ENCODE measurements at places on chromosomes 6 and 20.
A peak's percentile ranks its signal among the peaks of the same experiment; 100 is the strongest.

- no peak for DNase-seq
Observed at GRCh38 chr20:6837730-6838129, 70.2 kb downstream of the BMP2 start.

DNA sequence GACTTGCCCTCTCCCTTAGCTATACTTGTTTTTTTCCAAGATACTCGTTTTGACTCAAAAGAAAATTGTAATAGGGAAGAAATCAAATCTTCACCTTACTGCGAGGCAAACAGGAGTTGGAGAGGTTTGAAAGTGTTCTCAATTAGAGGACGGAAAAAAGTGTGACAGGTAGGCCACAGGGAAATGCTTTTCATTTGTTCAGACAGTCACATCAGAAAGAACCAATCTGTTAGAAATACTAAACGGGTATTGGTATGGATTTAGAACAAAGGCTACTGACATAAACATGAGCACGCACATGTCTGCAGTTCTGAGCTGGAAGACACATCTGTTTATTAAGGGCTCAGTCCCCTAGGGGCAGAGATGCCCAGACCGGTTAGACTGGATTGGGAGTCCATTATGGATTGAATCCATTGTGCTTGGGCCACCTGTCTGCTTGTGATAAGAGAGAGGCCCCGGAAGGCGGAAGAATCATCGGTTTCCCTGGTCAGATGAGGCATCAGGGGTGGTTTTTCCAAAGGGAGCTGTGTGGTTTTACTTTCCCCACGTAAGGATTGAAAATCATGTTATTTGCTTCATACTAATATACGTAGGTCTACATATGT lies 220.9 kb upstream of the MYLIP start:
- peak; percentile 12 for DNase-seq

DNA sequence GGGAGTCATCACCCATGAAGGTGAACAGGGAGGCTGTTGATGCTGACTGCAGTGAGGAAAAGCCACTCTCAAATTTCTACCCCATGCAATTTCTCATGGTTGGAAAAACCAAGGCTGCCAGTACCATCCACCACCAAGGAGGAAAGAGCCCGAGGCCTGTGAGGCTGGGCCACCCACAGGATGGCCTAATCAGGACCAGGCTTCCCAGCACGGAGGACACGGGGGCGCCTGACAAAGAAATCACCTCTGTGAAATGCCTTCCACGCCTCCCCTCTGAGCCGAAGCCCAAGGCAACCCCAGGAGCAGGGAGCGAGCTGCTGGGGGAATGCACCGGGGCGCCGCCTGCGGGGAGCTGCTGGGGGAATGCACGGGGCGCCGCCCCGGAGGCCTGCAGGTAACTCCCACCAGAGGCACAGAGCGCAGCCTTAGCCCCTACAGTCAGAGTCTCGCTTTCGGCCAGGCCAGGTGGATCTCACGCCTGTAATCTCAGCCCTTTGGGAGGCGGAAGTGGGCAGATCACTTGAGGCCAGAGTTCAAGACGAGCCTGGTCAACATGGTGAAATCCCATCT lies 26.9 kb downstream of the FOXF2 start:
- no peak for DNase-seq

- DNase-seq: no peak
Observed at GRCh38 chr6:157123234-157123633, 200.1 kb downstream of the TMEM242 start.

DNA sequence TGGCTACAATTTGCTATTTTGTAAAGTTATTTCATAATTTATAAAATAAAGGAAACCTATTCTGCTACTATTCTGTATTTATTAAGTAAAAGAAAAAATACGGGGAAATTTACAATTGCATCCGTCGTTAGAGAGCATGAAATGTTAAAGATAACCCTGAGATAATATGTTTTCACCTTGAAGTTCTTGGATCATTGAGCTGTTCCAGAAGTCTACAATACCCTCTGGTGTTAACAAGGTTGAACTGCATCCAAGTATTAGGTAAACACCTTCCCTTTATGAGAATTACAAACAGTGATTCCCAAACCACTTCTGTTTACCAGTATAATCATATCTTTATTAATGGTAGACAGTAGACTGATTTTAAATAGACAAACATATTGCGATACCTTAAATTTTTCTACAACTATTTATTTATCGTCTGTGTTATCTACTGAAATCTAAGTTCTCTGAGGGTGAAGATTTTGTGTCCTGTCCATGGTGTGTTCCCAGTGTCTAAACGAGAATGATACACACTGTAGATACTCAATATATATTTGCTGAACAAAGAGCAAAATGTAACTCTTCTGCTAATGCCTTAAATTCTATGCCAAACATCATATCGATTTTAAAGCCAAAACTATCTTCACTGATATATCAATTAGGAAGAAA lies 28.2 kb downstream of the TBC1D32 start:
- DNase-seq: peak; percentile 52

GRCh38 chr6:12147557-12148316 lies 135.6 kb downstream of the HIVEP1 start:
- no peak for DNase-seq

GRCh38 chr20:23233341-23233740 lies 117.2 kb upstream of the NXT1 start:
- no peak for DNase-seq
